Mucosa of descending colon (tissue), 3 donors: ENCODE measurements at places on chromosomes 4 and X. TPM values are rescaled to one million over a fixed set of nuclear protein-coding genes. Genes with fewer than 3 reads are reported as not detected.

GRCh38 chr4:76854858-76855257 is 43.1 kb downstream of the SOWAHB start:
- DNase-seq: no peak

- no peak for DNase-seq
Measured at GRCh38 chr4:154329268-154329868, 162.2 kb downstream of the DCHS2 start.

- DNase-seq: no peak
Measured at GRCh38 chr4:79178760-79179159, 147.1 kb downstream of the NAA11 start.

DNA sequence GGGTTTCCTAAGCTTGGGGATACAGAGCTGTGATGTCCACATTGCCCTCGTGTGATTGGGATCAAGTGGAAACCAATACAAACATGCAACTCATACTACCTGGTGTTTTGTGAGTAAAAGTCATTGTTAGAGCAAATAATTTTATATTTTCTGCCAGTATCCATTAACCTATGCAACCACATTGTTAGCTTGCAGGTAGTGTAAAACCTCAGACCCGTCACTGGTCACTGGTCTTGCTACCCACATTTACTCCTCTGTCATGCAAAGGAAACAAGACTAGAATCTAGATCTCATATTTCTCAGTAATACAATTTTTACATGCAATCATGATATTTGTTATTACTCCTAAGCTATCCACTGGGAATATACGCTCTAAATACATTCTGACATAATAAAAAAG is 324.3 kb upstream of the NDST4 start:
- DNase-seq: no peak

The KLF8 gene
- 9.2 TPM for total RNA-seq
